NCI-H446 (cell line): ENCODE measurements at places on chromosomes 7 and 10.

DNA sequence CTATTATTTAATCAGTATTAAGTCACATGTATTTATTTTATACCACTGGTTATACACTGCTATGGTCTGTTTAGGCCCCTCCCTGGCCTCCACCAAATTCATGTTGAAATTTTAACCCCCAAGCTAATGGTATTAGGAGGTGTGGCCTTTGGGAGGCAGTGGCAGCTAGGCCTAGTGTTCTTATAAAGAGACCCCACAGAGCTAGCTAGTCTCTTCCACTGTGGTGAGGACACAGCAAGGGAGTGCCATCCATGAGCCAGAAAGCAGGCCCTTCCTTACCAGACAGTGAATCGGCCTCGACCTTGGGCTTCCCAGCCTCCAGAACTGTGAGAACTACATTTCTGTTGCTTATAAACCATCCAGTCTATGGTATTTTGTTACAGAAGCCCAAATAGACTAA is 28.7 kb downstream of the RBM48 start:
- no peak for DNase-seq

GRCh38 chr10:24132741-24133140 is 76.2 kb upstream of the KIAA1217 start:
- no peak for DNase-seq

DNA sequence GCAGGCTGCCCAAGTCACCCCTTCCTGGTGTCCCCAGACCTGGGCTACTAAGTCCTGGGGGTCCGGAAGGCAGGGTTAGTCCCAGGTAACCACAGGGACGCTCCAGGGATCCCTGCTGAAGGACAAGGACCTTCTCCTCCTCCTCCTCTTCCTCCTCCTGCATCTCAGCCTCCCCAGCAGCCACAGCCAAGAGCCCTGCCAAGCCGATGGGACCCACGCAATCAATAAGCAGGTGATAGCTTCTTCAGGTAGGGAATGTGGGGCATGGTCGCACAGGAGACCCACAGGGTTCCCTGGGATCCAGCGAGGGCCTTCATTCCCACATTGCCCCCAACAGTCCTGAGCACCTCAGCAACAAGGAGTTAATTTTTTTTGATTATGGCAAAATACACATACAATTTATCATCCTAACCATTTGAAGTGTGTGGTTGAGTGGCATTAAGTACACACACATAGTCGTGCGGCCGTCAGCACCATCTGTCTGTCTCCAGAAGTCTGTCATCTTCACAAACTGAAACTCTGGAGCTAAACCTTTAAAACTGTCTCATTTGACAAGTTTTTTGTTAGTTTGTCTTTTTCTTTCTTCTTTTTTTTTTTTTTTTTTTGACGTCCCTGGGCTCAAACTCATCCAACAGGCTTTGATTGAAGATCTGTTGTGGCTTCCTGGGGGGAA is 12.1 kb downstream of the CRYGN start:
- DNase-seq = peak; percentile 68

DNA sequence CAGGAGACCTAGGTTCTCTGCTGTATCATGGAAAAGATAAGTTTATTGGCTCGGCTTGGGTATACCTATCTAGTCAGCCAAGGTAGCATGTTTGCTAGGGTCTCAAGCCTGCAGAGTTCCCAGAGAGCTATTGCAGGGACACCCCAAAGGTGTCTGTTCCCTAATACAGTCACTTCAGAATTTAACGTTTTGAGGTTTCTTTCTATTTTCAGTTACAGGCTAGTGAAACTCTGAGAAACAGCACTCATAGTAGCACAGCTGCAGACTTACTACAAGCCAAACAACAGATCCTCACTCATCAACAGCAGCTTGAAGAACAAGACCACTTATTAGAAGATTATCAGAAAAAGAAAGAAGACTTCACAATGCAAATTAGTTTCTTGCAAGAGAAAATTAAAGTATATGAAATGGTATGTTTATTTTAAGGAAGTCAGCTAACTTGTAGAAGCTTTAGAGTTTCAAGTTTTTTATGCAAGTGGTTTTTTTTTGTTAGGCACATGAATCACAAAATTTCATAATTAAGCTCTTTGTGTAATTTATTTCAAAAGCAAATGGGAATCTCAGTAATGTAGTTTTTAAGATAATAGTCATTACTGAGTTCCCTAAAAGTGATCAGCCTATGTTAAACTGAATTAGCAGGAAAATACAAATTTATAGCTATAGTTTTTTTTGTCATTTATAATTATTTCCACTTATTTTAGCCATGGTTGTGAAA is 54.9 kb downstream of the AKAP9 start:
- DNase-seq = no peak

DNA sequence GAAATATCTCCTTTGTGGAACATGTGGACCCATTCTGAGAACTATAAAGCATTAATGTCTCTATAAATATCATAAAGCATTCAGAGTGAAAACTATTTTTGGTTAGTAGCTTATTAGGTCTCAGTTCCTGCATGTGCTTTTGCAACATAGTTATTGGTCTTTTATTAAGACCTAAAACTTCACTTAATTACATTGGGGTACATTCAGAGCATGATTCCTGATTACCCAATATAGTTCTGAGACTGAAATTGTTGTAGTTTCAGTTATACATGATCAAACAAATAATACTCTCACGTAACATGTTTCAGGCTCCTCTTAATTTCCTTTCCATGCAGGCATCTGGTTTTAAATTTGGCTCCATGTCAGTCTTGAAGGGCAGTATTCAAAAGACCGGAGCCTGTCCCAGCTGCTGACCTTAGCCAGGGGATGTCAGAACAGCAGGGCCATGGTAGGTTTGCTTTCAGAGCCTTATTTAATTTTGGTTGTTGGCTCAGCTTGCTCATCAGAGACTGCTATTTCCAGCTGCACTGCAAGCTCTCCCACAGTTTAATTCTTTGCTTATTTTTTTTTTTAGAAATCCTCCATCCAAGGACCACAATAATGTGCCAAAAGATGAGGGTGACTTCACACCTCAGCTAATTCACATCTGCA is 447.8 kb upstream of the FZD8 start:
- DNase-seq = peak; percentile 64

GRCh38 chr7:157643525-157643970 is 306.7 kb downstream of the DNAJB6 start:
- DNase-seq = no peak

GRCh38 chr10:71135236-71135635 is 77.1 kb upstream of the UNC5B start:
- DNase-seq = no peak

DNA sequence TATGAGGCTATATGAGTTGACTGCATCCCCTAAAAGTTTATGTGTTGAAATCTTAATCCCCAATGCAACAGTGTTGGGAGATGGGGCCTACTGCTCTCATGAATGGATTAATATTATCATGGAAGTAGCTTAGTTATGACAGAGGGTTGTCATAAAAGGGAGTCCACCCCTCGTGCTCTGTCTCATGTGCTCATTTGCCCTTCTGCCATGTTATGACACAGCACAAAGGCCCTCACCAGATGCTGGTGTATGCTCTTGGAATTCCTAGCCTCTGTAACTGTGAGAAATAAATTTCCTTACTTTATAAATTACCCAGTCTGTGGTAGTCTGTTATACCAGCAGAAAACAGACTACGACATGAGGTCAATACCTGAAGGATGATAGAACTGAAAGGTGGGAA is 17.6 kb upstream of the PANK1 start:
- DNase-seq = no peak

DNA sequence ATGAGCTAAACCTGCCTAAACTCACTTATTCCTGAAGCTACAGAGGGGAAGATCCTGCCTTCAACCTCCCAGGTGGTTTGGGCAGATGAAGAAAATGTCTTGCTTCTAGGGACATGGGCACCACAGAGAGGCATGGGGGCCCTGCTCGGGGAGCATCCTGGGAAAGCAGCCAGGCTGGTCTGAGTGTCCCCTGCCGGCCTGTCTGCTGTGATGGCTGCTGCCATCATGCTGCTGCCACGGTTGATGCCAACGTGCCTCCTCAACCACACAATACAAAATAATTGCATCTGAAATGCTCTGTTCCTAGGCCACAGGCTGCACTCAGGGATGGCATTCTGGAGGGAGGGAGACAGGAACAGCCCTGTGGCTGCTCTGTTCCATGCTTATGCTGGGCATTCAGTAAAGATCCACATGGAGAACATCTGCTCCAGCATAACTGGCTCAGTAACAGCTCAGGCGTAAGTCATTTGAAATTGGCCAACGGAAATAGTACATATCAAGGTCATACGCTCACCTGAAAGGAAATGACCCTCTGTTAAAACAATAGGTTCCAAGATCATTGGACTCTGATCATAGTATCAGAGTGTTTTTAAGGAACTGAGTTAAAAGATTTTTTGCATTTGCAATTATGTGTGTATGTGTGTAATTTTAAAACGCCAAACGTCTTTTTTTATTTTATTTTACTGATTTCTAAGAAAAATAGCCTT is 299.0 kb downstream of the TNS3 start:
- DNase-seq = no peak

GRCh38 chr7:112981966-112982365 is 104.7 kb downstream of the GPR85 start:
- DNase-seq = no peak

DNA sequence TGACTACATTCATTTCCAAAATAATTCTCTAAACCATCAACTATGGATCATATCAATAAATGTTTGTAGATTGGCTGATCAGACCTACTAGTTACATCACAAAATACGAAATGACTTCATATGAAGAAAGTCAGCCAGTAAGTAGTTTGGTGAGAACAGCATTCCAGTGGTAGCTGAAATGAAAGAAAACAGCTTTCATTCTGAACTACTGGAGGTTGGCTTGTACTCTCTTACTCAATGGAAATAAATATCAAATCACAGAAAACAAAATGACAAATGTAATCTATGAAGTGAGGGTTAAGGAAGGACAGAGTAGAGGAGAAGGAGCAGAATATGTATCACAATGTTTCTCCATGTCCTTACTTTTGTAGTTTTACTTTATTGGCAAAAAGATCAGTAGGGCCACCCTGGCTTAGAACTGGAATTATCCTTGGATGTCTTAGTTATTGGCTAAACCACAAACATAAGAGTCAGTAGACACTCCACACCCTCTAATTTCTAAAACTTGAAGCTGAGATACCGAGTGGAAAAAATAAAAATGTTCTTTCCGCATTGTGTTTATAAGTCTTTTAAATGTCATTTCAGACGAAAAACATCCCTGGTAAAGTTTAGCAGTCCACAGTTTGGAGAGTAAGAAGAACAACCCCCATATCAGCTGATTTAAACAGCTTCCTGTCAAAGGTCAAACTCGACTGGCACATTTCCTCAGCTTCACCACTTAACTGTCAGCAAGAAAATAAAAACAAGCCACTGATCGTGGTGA is 74.0 kb upstream of the DGKI start:
- no peak for DNase-seq

GRCh38 chr7:45591101-45591906 is 17.1 kb downstream of the ADCY1 start:
- DNase-seq = no peak

DNA sequence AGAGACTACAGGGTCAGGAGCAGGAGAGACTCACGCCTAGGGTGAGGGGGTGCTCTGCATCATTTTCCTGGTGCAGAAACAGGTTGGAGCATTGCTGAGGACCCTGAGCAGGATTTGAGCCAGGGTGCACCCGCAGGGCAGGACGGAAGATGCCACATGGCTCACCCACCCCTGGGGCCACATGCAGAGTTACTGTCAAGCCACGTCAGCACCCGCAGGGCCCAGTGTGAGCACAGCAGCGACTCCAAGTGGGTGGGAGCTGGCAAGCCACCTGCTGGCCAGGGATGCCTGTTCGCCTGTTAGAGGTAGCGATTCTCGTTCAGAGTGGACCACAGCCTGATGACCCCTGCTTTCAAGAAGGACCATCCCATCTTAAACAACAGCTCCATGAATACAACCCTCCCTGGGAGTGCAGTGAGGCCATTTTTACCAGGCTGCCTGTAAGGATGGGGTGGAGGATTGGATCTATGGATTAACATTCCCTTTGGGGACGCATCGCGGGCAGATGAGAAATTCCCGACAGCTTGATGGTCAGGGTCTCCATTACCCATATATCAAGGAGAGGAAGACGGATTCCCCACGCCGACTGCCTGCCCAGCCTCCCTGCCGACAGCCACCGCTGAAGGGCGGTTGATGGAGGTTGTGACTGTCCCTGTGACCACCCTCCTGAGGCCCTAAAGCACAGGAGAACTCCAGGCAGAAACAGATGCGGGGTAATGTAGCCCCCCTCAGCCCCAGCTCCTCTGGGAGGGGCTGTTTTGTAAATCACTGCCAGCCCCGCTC is 101.1 kb upstream of the RET start:
- no peak for DNase-seq

DNA sequence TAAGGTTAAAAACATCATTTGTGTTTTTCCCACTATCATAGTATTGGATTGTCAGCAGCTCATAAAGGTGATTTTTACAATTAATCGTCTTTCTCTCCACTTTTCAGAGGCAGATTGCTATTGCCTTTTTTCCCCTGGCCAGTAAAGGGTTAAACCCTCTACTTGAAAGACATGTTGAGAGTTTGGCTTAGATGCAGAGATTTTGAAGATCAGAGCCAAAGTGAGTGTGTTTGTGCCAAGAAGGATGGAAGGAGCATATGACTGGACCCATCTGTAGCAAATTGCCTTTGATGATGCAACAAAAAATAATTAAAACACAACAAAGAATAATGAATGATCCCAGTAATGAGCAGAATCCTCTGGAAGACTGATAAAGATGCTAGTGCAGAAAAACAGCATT is 373.1 kb downstream of the MALRD1 start:
- peak; percentile 92 for DNase-seq

DNA sequence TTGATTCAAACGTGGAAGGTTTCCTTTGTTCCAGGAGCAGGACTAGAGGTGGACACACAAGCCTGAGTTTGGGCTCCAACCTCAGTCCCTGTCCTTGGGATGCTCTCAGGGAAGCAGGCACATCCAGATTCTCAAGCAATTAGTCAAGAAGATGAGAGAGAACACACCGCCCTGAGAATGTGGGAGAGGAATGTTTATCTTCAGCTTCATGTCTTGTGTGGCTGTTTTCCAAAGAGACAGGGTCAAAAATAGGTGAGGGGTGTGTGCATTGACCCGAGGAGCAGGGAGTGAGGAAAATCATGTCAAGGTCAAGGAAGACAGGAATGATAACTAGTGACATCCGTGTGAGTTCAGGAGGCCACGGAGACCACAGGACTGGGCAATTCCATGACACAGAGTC is 472.2 kb upstream of the C7orf33 start:
- DNase-seq = no peak

DNA sequence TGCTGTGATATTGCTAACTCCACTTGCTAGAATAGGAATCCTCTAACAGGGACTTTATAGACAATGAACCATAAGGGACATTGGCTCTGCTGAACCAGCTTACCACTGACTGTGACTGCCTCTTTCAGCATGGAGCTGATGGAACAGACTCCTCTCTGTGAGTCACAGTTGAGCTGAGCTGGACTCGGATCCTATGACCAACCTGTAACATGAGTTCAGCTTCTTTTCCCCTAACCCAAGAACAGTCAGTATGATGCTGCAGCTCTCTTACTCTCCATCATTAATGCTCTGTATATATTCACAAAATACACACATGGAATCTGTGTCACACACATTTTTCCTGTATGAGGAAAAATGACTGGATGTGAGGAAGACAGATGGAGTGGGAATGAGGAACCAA is 177.9 kb upstream of the BET1 start:
- DNase-seq = no peak
